ENCODE measurements at places on chromosomes 2 and 18. TPM values are rescaled to one million over a fixed set of nuclear protein-coding genes. Genes with fewer than 3 reads are reported as not detected.

GRCh38 chr2:35787302-35788031, 568.1 kb upstream of the CRIM1 start:
- no peak for DNase-seq

GRCh38 chr18:74528478-74528877, 5.8 kb upstream of the CNDP1 start:
- DNase-seq: no peak

DNA sequence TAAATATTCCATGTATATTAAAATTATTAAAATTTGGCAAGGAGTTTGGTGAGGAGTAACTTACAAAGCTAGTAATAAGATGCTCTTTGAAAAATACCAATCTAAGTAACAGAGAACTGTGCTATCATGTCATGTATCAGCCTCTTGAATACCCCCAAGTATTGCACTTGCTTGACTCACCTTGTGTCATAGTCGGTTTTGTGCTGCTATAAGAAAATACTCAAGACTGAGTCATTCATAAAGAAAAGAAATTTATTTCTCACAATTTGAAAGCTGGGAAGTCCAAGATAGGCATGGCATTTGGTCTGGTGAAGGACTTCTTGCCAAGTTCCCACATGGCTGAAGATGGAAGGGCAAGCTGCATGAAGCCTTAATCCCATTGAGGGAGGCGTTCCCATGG, 179.2 kb downstream of the MEMO1 start:
- no peak for DNase-seq

DNA sequence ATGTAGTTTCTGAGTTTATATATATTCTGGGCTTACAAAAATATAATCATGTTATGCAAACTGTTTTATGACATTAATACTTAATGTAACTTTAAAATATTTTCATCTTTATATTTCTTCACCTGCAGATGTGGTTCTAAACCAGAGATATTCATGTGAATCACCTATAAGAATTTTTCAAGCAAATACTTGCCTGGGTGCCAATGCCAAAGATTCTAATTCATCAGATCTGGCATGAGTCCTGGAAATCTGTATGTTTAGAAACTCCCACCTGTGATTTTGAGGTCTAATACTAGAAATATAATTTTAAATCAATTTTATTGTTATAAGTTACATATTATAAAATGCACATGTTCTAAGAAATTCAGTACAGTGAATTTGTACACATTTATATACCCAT, 19.9 kb upstream of the DNAH6 start:
- no peak for DNase-seq

DNA sequence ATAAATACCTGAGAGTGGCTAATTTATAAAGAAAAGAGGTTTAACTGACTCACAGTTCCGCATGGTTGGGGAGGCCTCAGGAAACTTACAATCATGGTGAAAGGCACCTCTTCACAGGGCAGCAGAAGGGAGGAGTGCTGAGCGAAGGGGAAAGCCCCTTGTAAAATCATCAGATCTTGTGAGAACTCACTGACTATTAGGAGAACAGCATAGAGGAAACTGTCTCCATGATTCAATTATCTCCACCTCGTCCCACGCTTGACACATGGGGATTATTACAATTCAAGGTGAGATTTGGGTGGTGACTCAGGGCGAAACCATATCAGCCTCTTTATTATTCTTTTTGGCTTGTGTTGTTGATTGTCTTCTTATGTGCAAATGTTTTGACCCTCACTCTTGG, 76.2 kb downstream of the WDR7 start:
- DNase-seq: no peak

GRCh38 chr2:133498662-133499585, 69.3 kb downstream of the NCKAP5 start:
- no peak for DNase-seq

- DNase-seq: no peak
These were observed 184.1 kb upstream of the ARL4C start for GRCh38 chr2:234680688-234681619.

DNA sequence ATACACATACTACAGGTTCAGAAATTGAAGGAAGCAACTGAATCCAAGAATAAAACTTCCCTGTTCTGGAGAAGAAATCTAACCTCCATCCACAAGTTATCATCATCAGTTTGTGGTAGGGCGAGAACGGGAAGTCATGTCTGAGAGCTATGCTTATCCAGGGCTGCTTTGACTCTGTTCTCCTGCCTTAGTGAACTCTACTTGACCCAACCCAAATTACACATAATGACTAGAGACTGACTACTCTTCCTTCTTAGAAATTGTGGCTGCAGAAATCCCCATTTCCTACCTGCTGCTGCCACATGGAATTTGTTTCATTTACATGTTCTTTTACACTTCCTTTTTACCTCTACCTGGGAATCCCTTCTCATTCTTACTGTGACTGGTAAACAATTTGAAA, 1102.6 kb upstream of the PIK3C3 start:
- DNase-seq: no peak

DNA sequence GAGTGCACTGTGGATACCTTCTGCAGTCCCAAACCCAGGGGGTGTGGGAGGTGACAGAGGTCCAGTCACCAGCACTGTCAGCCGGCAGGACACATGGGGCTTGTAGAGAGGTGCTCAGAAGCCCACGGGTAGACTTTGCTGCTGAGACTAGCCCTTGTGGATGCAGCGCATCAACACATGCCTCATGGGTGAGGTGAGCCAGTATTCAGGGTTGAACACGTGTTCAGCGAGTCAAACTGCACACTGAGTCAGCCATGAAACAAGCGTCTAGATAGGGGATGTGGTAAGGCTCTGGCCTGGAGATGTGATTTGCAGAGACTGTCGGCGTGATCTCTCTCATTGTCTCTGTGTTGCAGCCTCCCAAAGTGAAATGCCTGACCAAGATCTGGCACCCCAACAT, 35.8 kb upstream of the SCLY start:
- no peak for DNase-seq

DNA sequence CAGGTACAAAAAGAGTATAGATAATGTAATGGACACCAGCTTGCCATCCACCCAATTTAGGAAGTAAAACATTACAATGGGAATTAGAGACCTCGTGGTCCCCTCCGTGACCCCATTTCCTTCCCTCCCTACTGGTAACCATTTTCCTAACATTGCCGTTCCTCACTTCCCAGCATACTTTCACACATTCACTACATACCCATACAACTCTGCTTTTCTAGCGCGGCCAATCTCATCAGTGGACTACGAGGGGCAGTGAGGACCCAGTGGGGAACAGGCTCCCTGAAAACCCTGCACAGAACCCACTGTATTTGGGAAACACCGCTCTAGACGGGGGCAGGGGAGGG, 1.1 kb downstream of the ENOSF1 start:
- peak; percentile 11 for DNase-seq

DNA sequence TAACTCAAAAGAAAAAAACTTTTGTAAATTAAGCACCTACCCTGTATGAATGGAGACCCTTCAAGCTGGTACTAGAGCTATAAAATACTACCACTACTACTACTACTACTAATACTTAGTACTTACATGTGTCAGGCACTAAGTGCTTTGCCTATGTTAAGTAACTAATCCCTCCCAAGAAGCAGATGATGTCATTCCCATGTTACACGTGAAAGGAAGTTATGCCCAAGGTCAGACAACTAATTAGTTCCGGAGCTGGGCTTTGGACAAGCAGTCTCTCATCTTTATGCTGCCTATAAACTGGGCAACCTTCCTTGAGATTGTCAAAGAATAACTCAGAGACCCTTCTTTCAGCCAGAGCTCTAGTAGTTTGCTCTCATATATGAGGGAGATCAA, 13.9 kb upstream of the ATP6V1B1 start:
- no peak for DNase-seq

GRCh38 chr2:140338795-140339194, 1558.6 kb upstream of the NXPH2 start:
- DNase-seq: no peak

GRCh38 chr2:111134055-111134454, 13.3 kb downstream of the BCL2L11 start:
- no peak for DNase-seq

- DNase-seq: no peak
These were observed 34.2 kb downstream of the IMPA2 start for GRCh38 chr18:12015416-12016062.

- no peak for DNase-seq
These were observed 224.5 kb upstream of the MGAT5 start for GRCh38 chr2:134029418-134029817.

GRCh38 chr2:139055202-139055601, 275.0 kb upstream of the NXPH2 start:
- DNase-seq: no peak

DNA sequence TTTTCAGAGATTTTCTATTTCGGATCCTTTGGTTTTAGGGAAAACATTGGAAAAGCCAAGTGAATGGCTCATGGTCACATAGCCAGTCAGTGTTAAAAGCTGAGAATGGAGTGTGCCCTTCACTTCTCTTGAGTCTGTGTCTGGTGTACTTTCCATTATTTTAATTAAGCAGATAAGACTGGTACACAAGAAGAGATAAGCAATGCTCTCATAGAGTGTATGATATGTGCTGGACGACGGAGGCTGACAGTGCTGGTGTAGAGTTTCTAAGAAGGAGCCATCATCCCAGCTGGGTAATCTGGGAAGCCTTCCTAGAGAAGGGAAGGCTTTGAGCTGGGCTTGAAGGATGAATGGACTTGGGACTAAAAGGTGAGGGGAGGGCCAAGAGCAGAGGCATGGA, 93.3 kb downstream of the SPTBN1 start:
- no peak for DNase-seq

DNA sequence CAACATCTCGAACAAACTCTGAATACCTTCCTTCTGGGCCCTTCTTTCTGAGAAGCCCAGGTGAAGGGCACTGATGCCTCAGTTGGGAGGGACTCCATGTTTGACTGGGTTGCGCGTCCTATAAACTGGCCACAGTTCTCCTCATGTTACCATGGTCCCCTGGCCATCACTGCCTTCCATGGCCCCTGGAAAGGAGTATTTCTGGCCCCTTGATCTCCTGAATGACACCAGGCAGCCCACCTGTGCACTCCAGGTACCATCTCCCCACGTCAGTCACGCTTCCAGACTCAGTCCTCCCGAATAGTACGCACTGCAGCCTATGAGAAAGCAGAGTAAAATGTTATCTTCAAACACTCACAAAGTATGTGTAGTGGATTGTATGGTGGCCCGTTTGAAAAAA, 73.9 kb downstream of the ACKR3 start:
- no peak for DNase-seq

GRCh38 chr2:172389685-172390339, 37.6 kb upstream of the ITGA6 start:
- DNase-seq: no peak

- DNase-seq: no peak
These were observed 257.3 kb downstream of the MYCN start for GRCh38 chr2:16197504-16198147.

- no peak for DNase-seq
These were observed 48.2 kb downstream of the RNF138 start for GRCh38 chr18:32139835-32140283.

- no peak for DNase-seq
These were observed 106.6 kb upstream of the ID2 start for GRCh38 chr2:8575038-8575833.

- no peak for DNase-seq
These were observed 99.5 kb upstream of the ITGB6 start for GRCh38 chr2:160299540-160299939.

DNA sequence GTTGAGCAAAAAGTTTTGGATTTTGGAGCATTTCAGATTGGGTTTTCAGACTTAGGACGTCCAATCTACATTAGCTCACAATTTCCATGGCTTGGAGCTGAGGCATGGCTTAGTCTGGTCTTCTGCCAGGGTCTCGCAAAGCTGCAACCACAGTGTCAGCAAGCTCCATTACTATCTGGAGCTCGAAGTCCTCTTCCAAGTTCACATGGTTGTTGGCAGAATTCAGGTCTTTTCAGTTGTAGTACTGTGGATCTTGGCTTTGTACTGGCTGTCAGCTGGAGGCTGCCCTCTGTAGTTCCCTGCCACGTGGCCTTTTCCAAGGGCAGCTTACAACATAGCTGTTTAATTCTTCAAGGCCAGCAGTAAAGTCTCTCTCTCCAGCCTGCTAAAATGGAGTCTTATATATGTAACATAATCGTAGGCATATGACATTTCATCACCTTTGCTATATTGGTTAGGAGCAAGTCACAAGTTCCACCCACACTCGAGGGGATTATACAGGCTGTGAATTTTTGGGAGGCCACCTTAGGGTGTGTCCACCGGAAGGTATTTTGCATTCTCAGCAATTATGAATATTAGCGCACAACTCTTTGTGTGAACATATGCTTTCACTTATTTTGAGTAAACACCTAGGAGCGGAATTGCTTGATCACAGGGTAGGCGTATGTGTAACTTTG, 41.5 kb upstream of the EPC2 start:
- DNase-seq: no peak

- DNase-seq: no peak
These were observed 80.6 kb upstream of the CCDC195 start for GRCh38 chr2:224796695-224797305.

- no peak for DNase-seq
These were observed 15.2 kb upstream of the SLC8A1 start for GRCh38 chr2:40466935-40467572.

DNA sequence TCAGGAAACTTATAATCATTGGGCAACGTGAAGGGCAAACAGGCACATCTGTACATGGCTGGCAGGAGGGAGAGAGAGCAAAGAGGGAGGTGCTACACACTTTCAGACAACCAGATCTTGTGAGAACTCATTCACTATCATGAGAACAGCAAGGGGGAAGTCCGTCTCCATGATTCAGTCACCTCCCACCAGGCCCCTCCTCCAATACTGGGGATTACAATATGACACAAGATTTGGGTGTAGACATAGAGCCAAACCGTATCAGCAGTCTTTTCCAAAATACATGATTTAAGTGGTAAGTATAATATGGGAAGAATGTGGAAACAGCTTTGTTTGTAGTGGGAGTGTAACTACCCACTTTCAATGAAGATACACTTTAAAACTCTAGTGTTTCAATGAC, 65.0 kb downstream of the EPB41L5 start:
- no peak for DNase-seq

GRCh38 chr2:234690569-234691213, 193.8 kb upstream of the ARL4C start:
- DNase-seq: peak; percentile 50

DNA sequence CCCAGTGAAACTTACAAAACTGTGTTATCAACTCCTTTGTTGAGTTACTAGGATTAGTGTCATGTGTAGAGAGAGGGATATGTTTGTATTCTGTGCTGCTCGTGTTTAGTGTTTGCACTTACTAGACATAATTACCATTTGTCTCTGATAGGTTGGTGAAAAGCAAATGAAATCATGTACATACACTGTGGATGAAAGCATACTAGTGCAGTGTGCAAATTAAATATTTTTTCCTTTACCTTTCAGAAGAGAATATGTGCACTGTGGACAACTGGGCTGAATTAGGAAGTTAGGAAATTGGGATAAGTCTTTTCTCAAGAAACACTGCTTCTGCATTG, 1.2 kb downstream of the KIAA1328 start:
- no peak for DNase-seq

- no peak for DNase-seq
These were observed 33.5 kb upstream of the IL1R1 start for GRCh38 chr2:102109016-102109415.

Gene C2orf78
- not detected for polyA plus RNA-seq

Gene NGEF
- 0.56 TPM for polyA plus RNA-seq

Gene FAP
- polyA plus RNA-seq: 49.7 TPM

Gene FTCDNL1
- polyA plus RNA-seq: 2.0 TPM

Gene ST8SIA5
- polyA plus RNA-seq: 6.9 TPM

Gene NR4A2
- polyA plus RNA-seq: 1.9 TPM

Gene FAM228A
- 0.37 TPM for polyA plus RNA-seq

Gene LRP1B
- 3.7 TPM for polyA plus RNA-seq

Gene MAB21L4
- 0.10 TPM for polyA plus RNA-seq

Gene ZDBF2
- 8.1 TPM for polyA plus RNA-seq

Gene SLC25A12
- 23.6 TPM for polyA plus RNA-seq

Gene LYPD6
- 1.2 TPM for polyA plus RNA-seq

Gene ELOA2
- not detected for polyA plus RNA-seq

Gene SLC35G4
- polyA plus RNA-seq: not detected

Gene UGT1A10
- polyA plus RNA-seq: not detected

All from hindlimb muscle (tissue), 1 donor.